ENCODE measurements at places on chromosomes 6 and 20.

GRCh38 chr6:87357479-87358196, 13.0 kb downstream of the C6orf163 start:
- DNase-seq: no peak

- DNase-seq: no peak
Observed at GRCh38 chr6:14082771-14083170, 34.8 kb upstream of the CD83 start.

- DNase-seq: no peak
Observed at GRCh38 chr6:123838505-123839234, 35.0 kb downstream of the NKAIN2 start.

GRCh38 chr6:115524821-115525220, 535.9 kb downstream of the FRK start:
- no peak for DNase-seq

DNA sequence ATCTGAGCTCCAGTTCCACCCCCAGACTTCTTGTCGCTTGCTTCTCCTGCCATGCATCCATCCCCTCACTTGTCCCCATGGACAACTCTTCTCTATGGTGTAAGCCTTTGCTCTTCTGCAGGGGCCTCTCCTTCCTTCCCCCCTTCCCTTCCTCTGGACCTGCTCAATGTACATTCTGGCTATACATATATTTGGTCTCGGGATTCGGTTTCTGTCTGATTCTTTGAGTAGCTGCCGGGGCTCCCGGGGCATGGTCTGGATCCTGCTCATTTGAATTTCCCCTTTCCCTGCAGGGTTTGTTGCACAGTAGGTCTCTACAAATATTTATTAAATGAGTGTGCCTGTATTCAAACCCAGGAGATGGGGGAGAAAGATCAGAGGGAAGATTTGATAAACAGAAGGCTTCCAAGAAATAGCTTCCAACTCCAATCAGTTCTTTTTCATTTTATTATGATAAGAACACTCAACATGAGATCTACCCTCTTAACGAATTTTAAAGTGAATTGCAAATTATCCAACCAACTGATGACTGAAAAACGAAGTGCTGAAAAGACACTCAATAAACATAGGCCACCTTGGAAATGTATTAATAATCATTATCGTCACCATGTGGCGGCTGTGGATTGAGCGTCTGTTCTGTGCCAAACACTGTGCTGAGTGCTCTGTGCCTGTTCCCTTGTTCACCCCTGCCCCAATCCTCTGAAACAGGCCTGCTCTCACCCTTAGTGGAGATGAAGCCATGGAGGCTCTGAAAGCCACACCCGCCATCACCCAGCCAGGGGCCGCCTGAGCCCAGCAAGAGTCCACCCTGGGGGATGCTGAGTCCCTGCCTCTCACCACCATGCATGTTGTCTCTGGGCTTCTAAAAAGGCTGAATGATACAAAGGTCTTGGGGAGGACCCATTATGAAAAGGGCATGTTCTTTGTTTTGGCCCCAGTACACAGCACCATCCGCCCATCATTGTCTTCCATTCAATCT, 34.3 kb upstream of the APCDD1L start:
- DNase-seq: no peak

All from stimulated activated CD8-positive, alpha-beta memory T cell treated with anti-CD3 and anti-CD28 coated beads, Interleukin-15, amount 100 ng/mL, for 4 hours (primary cell).